Cerebellum (tissue), 4 donors: ENCODE measurements at places on chromosomes 3 and 15.

GRCh38 chr3:41681479-41681878 is 280.4 kb downstream of the ULK4 start:
- DNase-seq, result no peak

- DNase-seq, result no peak
Observed at GRCh38 chr3:72275331-72275751, 490.4 kb upstream of the PROK2 start.

DNA sequence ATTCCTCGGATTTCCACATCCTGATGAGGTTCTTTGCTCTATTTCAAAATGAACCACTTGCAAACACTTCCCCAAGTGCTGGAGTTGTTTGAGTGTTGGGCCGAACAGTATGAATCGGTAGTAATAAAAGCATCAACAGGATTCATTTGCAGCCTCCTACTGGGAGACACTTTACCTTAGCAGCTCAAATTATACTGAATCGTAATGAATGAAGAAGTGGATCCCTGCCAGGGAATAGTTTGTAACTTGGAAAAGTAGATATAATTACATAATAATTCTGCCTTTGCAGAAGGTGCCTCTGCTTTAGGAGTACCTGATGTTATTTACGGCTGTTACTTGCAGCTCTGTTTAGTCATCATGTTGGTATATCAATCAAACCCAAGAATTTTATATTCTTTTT is 669.1 kb downstream of the CADM2 start:
- no peak for DNase-seq

DNA sequence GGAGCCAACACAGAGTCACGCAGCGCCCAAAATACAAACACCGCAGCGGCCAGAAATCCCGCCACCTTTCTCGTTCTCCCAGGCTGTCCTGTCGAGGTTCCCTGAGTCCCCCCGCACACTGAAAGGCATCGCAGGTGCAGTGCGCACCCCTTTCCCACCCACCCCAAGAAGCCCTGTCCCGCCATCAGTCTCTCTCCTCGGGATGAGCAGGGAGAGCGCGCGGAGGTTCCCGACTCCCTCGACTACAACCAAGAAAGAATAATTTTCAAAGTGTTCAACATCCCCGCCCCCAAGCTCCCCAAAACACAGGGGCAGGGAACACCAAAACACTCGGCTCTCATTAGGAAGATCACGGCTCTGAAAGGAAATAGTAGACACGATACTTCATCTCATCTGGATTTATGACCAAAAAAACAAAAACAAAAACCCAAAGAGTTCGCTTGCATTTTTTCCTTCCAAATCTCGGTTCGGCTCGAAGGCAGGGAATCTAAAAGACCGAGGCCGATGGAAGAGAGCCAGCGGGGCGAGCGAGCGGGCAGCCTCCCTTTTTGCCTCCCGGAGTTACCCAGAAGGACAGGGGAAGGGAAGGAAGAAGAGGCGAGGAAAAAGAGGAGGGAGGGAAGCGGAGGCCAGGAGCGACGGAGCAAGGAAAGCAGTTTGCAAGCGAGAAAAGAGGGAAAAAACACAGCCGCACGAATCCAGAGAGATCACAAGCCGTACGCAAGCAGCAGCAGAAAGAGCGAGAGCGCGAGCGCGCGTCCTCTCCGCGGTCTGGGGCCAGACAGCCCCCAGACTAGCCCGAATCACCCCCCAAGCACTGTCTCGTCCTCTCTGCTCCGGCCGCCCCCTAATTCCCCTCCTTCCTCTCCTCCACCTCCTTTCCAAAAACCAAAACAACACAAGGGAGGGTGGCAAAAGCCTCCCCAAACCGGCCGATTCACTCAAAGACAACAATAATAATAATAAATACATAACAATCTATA is 808 bp downstream of the BCL6 start:
- peak; percentile 58 for DNase-seq

DNA sequence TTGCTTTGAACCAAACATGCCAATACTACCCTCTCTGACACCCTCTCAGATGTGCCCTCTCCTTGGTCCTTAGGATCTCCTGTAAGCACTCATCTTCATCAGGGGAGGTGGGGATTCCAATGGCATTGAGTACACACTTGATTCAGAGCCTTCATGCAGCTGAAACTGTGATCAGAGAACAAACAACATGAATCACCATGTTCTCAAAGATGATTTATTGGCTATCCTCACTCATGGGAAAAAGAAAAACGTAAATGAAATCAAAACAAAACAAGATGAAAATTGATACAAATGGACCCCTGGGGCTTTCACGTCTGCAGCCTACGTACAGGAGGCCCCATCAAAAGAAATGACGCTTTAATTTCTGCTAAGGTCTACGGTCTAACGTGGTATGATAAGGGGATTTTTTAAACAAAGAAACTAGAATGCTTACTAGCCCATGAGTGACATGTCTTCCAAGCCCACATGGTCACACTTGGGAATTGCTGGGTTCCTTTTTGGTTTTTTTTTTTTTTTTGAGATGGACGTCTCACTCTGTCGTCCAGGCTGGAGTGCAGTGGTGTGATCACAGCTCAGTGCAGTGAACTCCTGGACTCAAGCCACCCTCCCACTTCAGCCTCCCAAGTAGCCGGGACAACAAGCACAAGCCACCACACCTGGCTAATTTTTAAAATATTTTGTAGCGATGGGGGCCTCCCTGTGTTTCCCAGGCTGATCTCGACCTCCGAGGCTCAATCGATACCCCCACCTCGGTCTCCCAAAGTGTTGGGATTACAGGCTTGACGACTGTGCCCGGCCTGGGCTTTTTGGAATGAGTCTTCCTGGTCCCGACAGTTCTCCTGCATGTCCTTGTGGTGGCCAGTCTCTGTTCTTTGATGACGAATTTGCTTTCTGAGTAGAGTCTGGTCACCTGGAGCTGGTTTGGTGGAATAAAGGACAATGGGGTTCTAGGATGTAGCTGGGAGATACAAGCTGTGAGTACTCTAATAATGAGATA is 202.6 kb downstream of the XXYLT1 start:
- no peak for DNase-seq

GRCh38 chr15:66894363-66894762 is 171.0 kb upstream of the SMAD3 start:
- DNase-seq, result no peak

- no peak for DNase-seq
Observed at GRCh38 chr15:29857221-29857789, 35.0 kb upstream of the TJP1 start.

DNA sequence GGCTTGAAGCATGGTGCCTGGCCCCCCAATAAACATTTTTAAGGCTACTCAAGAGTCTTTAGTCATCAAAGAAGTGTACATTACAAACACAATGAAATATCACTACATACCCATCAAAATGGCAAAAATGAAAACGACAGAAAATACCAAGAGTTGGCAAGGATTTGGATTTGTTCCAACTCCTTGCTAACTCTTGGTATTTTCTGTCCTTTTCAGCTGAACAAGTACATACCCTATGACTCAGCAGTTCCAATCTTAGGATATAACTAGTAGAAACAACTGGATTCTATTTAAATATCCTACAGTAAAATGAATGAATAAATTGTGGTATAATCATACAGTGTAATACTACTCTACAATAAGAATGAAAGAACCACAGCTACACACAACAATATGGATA is 25.1 kb upstream of the GABPB1 start:
- no peak for DNase-seq

GRCh38 chr15:83644439-83644838 is 9.5 kb upstream of the ADAMTSL3 start:
- no peak for DNase-seq

DNA sequence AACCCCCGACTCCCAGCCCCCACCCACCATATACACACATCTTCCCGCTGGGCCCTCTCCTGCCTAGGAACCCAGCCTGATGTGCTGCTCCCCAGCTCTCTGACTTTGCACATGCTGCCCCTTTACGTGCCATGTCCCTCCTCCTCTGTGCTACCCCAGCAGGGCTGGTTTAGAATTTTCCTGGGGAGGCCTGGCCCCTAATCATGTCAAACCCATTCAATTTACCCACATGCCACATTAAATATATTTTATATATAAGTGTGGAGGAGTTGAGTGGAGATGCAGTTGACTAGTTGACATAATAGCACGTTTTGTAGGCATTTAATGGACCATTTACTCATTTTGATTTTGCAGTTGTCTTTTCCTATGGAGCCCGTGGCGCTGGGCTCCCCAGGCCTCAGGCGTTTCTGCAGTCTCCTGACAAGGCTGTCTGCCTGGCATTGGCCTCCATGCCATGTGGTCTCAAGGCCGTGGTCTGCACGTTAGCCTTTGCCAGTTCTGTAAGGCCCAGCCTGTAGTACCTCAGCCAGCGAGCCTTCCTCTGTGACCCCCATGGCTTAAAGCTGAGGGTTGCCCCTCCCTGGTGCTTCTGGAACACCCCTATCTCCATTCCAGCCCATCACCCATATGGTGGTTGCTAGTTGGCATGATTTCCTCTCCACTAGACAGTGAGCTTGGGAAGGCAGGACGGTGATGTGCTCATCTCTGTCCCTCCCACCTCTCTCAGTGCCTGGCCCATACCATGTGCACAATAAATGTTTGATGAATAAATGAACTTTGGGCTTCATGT is 155.8 kb downstream of the TLE3 start:
- no peak for DNase-seq

DNA sequence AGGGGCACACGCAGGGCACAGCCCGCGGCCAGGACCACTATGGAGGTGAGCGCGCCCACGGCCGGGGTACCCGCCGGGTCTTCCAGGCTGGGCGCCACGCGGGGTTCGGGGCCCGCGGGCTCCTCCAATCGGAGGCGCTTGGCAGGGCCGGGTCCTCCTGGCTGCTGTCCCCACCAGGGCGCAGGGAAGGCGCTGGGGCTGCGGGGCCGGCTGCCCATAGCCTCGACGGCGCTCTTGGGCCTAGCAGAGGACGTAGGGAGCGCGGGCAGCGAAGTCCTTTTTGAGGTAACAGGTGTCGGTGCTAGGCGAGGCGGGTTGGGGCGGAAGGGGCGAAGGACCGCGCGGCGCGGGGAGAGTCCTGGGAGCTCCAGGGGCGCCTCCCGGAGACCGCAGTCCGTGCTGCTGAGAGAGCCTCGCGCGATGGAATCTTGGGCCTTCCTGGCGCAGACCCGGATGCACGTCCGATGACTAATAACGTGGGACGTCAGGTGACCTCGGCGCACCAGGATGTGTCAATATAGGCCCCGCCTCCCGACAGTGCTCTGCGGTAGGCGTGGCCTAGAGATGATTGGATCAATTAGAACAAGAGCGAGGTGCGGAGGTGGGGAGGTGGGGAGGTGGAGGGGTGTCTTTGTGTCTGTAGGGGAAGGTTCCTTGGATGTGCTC is at the start of gene PRR23A:
TSS of gene PRR23A (minus strand) at position 218 of the 666 bp plus-strand sequence. CDS start at position 218, 0 bp downstream.
- DNase-seq, result no peak

DNA sequence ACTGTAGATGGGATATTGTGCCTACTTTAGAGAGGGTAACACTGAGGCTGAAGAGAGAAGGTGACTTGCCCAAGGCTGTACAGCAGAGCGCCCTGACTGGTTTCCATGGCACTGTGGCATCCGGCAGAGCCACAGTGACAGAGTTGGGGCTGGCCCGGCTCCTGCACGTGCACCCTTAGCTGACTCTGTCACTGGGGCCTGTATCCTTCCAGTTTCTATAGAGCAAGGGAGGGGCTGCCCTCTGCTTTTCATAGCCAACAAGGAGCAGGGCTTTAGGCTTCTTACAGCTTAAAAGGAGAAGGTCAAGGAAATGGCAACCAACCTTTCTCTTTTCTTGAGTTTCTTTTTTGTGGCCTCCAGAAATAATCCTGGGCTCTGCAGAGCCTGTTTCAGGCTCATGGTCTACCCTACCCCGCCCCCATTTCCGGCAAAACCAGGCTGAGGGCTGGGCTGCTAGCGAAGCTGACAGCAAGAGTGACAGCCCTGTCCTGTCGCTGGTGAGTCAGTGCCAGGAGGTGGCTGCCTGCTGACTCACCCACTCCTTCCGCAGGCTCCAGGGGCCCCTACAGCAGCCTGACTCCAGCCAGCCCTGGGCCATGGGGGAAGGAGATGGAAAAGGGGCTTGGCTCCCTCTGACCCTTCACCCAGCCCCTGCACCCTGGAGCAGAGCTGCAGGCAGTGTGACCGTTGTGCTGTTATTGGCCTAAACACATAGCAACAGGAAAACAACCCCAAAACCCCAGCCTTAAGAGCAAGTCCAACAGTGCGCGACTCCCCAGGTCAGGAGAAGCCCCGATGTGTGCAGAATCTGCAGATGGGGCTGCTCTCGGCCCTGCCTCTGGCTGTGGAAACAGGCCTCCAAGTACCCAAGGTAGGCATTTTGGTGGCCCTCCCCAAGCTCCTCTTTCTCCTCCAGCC is 29.8 kb downstream of the SLC6A6 start:
- DNase-seq, result no peak

GRCh38 chr15:38454696-38455090 is 766 bp downstream of the FAM98B start:
- no peak for DNase-seq

DNA sequence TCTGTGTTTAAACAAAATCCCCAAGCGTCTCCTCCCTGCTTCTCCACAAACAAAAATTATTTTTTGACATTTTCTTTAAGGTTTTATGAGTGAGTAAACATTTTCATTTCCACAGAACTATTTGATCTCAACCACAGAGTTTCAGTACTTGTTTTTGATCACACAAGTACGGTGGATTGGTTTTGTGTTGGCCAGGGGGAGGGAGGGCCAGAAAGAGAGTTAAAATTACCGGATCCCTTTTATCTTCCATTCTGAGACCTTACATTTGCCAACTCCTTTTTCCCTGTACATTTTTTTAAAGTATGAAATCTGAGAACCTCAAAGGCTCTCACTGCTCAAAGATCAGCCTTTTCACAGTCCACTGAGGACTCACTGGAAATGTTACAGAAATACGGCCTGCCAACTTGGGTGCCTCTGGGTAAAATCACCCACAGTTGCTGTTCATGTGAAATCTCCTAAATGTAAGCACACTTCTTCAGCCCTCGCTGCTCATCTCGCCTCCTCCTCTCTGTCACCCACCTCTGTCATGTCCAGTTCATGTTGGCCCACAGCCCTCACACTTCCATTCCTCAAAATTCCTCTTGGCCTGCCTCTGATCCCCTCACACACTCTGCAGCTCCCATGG is 1.7 kb downstream of the HOMER2 start:
- peak; percentile 11 for DNase-seq

DNA sequence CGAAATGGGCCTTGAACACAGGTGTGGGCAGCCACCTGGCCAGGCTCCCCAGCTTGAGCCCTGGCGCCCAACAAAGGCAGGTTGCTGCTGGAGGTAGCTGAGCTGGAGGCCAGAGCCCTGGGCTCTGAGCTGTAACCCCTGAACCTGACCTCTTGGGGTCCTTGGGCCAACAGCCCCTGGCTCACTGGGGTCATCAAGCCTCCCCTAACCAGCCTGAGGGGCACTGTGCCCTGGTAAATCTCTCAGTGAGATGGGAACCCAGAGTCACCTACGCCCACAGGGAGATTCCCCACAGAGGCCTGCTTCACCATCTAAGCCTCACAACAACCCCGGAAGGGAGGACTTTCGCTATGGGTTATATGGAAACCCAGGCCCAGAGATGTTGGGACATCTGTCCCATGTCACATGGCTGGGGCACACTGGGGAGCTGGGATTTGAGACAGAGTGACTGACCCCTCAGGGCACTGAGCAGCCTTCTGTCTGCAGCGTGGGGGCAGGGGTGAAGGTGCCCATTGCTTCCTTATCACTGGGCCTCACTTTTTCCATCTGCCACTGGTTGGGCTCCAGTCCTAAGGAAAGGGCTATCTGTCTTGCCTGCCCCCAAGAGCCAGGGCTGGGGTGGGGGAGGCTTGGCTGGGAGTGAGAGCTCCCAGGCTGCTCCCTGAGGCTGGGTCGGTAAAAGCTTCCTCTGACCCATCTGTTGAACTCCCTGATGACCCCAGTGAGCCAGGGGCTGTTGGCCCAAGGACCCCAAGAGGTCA is 59.1 kb downstream of the IQSEC1 start:
- no peak for DNase-seq
